ENCODE measurements at places on chromosomes 4 and X.

DNA sequence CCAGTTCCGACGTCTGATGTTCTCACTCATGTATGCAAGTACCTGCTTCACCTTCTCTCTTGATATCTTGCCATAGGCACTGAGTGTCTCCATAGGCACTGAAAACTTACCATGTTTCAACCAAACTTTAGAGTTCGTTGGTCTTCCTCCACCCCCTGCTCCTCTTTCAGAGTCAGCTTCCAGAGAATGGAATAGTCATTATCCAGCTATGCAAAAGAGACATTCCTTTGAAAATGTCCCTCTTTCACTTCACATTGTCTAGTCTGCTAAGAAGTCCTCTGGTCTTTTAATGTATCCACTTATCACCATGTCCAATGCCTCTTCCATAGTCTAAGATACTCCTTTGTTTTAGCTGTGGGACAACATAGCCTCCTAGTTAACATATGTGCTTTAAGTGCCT, 566.0 kb upstream of the TENM3 start:
- DNase-seq = no peak

- DNase-seq = no peak
These were observed 69.2 kb downstream of the RPS6KA6 start for GRCh38 chrX:84118769-84119168.

- DNase-seq = no peak
These were observed 101.9 kb downstream of the SORCS2 start for GRCh38 chr4:7294176-7294756.

- DNase-seq = no peak
These were observed 33.8 kb downstream of the PRPS1 start for GRCh38 chrX:107662145-107662544.

DNA sequence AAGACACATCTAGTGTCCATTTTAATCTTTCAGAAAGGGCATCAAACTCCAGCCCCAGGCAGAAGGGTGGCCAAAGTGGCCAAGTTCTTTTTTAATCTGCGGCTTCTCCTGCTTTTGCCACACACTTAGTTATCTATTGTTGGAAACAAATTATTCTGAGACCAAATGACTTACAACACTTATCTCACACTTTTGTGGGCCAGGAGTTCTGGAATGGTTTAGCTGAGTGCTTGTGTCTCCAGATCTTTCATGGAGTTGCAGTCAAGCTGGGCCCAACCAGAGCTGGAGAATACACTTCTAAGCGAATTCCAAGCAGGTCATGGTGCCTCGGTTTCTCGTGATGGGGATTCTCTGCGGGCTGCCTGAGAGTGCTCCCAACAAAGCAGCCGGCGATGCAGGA, 4.0 kb downstream of the TXK start:
- no peak for DNase-seq

GRCh38 chr4:62881210-62881609, 1528.0 kb downstream of the TECRL start:
- DNase-seq = no peak

DNA sequence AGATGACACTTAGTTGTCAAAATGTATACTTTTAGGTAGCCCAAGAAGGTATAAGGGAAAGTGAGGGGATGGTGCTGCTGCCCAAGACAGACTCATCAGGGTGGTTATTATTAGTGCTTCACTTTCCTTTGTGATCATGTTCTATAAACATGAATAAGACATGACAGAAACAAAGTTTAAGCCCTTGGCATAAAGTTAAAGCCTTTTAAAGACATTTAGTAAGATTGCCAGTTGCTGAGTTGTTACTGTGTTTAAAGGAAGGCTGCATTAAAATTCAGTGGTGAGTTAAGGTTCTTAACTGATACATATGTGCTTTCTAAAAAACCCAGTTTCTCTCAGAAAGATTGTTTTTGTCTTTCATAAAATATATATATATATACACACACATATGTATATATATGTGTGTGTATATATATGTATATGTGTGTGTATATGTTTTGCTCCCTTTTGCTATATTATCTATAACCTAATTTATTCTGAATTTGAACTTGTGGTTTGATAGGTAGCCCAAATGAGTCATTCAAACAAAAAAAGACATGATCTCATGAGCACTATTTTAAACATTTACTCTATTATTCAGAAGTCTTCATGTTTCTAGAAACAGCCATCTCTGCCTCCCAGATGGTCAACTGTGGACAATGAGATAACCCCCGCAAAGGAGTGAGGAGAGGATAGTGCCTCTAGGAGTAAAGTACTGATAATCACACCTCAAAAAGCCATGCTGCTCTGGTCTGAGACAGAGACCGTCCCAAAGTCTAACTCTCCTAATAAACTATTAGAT, 98.1 kb upstream of the OTUD4 start:
- DNase-seq = no peak

DNA sequence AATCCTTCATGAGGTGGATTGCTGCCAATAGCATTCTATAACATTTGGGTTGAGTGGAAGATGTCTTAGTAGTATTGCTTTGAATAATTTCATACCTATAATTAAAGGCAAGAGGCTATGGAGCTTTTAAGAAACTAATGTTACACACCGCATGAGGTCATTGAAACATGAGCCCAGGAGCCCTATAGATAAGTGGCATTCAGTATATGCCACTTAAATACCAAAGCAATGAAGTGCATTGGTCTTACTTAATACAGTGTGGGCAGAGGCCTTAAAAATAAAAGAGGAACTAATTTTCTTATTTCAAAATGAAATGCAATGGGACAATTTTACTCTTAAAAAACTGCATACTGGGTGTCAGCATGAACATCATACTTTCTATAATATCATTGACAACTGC, 47.5 kb downstream of the SPATA18 start:
- no peak for DNase-seq

DNA sequence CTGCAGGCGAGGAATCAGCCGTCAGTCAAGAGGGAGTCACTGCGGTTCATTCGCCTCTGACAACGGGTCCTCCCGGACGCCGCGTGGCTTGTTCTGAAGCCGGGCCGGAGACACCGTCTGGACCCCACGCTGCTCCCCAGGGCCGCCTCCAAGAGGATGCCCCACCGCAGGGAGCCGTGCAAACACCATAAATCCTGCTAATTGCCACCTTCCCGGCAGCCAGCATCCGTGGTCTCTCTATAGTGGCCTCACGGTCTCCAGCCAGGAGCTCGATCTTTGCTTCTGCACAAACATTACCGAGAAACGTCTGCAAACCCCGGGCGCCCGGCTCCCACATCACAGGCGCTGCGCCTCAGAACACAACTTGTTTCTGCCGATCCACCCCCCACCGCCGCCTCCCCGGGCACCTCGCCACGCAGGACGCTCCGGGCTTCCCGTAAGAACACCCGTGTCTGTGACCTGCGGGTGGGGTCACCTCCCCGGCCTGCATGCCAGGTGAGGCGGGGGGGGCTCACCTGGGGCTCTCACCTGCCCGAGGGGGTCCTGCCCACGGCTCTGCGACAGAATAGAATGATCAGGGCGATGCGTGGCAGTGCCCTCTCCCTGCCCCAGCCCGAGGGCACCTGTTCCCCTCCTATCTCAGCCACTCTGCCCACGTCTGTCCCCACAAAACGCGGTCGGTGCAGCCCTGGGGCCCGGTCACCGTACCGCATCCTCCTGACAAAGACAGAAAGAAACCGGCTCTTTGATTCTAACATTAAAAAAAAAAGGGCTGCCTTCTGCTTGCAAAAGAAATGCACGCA, 32.4 kb upstream of the PPP2R3B start:
- no peak for DNase-seq
